Mammary epithelial cell (primary cell): ENCODE measurements at places on chromosomes 2 and 18. TPM values are rescaled to one million over a fixed set of nuclear protein-coding genes. Genes with fewer than 3 reads are reported as not detected.

C18orf54 gene
- 2.3 TPM for total RNA-seq

GRCh38 chr2:75646583-75647425, at the start of gene MRPL19:
Gene MRPL19 (plus strand): TSS chr2:75646783. CDS start chr2:75646808, 25 bp downstream.
- DNase-seq: peak; percentile 89

DNA sequence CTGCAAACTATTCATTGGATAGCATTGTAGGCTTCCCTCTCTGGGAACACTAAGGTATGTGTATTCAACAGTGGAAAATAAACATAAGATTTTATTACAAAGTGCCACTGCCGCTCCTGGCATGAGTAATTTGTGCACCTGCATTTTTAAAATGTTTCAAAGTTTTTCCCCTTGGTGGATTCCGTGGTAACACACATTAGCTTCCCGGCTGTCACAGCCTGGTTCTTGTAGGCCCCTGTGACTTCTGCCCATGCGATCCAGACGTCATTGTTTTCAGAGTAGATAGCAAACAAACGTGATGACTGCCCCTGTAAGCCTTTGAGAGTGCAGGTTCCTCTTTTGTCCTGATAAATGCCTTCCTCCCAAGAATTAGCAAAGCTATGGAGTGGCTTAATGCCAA, 421.0 kb downstream of the ZNF521 start:
- no peak for DNase-seq

MRO gene
- total RNA-seq: not detected in 2 replicates

LIPG gene
- total RNA-seq: 72.5 and 78.8 TPM in 2 replicates

LCT gene
- not detected for total RNA-seq

SPP2 gene
- total RNA-seq: not detected

DNAJC10 gene
- total RNA-seq: 159 and 207 TPM in 2 replicates

DNA sequence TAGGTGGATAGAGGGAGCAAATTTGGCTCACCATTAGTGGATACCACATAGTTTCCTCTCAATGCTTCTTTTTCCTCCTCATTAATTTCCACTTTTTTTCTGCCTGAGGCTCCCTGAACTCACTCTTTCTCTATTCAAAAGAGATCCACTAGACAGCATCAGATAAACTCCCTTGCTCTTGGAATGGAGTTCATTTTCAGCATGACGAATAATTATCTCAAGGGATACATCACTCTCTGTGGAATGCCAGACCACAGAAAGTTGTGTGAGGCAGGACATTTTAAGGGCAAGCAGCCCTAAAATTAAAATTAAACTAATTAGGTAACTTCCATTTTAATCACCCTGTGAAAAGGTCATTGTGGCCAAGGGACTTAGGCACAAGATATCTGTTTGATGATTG, 1920.1 kb upstream of the CELF4 start:
- no peak for DNase-seq

GRCh38 chr2:77458216-77458615, 64.0 kb downstream of the LRRTM4 start:
- DNase-seq: no peak

DNA sequence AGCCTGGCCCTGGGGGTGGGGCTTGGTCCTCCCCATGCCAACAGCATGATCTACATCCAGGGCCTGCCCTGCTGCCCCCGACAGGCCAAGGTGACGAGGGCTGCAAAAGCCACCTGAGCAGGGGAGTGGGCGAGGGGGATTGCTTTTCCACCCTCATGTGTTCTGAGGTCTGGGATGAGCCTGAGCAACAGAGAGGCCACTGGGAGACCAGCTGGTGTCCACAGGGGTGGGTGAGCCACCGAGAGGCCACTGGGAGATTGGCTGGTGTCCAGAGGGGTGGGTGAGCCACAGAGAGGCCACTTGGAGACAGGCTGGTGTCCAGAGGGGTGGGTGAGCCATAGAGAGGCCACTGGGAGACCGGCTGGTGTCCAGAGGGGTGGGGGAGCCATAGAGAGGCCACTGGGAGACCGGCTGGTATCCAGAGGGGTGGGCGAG, 147.4 kb upstream of the GPC1 start:
- DNase-seq: no peak

- no peak for DNase-seq
Observed at GRCh38 chr18:6211174-6211504, 203.6 kb downstream of the L3MBTL4 start.

DNA sequence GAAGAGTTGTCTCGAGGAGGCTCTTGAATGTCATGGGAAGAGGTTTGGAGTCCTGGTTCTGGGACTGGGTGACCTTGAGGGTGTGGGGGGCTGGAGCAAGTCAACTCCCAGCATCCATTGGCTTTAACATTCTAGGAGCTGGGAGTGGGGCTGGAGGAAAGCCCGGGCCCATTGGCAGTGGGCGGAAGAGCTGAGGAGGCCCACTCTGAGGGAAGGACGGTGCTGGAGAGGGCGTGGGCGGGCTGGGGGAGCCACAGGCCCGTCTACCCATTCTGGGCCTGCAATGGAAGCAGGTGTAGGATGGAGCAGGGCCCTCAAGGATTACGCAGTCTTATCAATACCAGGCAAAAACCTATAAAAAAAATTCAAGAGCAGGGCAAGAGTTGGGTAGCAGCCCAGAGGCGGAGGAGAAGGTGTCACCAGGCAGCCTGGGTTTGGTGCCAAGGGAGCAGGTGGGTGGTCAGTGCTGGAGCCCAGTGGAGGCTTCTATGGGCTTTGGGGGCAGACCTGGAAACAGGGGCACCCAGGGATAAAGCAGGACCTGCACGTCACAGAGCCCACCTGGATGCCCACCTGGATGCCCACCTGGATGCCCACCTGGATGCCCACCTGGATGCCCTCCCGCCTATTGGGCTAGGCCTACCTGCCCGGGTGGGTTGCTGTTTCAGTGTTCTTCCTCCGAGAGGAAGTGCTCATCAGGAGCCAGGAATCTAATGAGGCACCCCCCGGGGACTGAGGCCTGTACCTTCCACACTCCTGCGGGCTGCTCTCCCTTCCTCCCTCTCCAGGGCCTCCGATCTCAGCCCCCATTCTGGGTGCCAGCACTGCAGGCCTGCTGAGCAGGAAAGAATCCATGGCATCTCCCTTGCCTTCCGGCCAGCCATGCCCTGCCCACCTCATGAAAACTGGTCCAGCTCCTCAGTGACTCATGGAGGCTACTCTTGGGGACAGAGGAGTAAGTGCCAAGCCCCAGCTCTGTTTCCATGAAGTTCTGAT, 71.3 kb downstream of the CTIF start:
- DNase-seq: no peak

PPP4R1 gene
- 142 and 163 TPM in 2 replicates for total RNA-seq

DQX1 gene
- total RNA-seq: 0.83 TPM

GRCh38 chr2:82316586-82316985, 2012.0 kb upstream of the LRRTM1 start:
- no peak for DNase-seq

GRCh38 chr2:8438476-8438875, 243.4 kb upstream of the ID2 start:
- no peak for DNase-seq

- no peak for DNase-seq
Observed at GRCh38 chr2:143476336-143477087, 347.3 kb downstream of the ARHGAP15 start.

DNA sequence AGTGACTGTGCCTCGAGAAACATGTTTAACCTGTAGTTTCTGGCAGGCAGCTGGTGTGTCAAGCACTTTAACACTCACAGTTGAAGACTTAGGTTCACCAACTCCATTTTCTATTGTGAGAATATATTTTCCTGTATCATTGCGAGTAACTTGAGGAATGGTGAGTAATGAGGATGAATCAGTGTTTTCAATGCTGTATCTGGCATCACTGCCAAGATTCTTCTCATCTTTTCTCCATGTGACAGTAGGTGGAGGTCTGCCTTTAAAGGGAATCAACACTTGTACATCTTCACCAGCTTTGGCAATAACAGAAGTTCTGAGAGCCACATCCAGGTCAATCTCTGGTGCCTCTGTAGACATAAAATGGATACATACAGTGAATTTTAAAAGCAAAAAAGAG, 72.8 kb downstream of the PLEKHA3 start:
- DNase-seq: peak; percentile 82

DNA sequence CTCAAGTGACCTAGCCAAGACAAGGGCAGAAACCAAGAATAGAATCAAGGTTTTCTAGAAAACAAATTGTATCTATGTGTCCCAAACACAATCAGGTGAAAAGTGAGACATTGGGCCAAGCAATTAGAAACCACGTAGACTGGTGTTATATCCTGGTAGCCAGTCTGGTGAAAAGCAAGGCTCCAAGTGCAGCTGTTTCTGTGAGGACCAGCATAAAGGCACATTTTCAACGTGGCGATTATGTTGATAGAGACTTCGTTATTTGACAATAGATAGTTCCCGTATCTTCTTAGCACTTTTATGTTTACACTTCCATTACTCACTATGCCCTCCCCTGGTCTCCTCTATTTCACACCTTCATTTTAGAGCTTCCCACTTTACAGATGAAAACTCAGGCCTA, 103.2 kb upstream of the ZFP36L2 start:
- DNase-seq: no peak

DNA sequence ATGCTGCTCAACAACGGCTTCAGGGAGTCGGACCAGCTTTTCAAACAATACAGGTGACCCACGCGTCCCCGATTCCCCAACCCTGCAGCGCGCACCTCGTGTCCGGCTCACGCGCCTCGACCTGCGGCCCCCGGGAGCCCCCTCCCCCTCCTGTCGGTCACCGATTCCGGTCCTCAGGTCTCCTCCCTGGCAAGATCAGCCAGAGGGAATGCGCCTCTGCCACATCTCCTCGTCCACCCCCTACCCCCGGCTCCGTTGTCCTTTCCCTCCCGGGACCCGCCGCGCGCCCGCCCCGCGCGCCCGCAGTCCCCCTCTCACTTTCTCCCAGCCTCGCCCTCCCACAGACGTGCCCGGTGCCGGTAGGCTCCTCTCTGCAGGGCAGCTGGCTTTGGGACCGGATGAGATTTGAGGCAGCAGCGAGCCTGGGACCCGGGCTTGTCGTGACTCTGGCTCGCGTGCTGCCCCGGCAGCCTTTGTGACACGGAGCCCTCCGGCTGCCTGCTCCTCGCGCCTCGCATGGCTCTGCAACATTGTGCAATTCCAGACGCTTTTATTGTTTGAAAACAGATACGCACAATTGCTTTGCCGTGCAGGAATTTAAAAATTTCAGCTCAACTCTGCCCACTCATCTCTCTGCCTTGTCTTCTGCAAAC, 558 bp downstream of the TTC39C start:
- DNase-seq: peak; percentile 43

CYP27C1 gene
- 2.9 and 8.3 TPM in 2 replicates for total RNA-seq

GRCh38 chr2:9243357-9243756, 36.7 kb downstream of the ASAP2 start:
- DNase-seq: no peak

- DNase-seq: no peak
Observed at GRCh38 chr18:74063023-74063422, 84.6 kb downstream of the FBXO15 start.

GRCh38 chr18:76401498-76401897, 93.5 kb downstream of the ZNF516 start:
- no peak for DNase-seq

DNA sequence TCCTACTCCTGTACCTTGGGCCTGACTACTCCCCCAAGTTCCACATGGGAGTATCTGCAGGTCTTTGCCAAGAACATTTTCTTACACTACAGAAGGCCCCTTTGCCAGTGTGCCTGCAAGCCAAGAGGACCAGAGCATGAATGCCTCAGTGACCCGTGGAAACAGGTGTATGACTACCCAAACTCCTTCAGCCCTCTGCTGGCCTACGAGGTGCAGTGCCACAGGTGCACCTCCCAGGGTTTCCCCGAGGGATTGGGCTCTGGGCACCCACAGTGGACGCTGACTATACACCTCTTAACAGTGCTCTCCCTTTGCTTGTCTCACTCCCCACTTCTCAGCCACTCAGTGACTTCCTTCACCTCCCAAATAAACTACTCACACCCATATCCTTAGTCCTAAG, 91.4 kb downstream of the COL6A3 start:
- no peak for DNase-seq

GRCh38 chr2:72185206-72185605, 37.5 kb upstream of the CYP26B1 start:
- DNase-seq: no peak

SCN2A gene
- total RNA-seq: 1.5 and 2.8 TPM in 2 replicates

GRCh38 chr2:236040600-236041328, 127.4 kb downstream of the GBX2 start:
- DNase-seq: peak; percentile 83

DNA sequence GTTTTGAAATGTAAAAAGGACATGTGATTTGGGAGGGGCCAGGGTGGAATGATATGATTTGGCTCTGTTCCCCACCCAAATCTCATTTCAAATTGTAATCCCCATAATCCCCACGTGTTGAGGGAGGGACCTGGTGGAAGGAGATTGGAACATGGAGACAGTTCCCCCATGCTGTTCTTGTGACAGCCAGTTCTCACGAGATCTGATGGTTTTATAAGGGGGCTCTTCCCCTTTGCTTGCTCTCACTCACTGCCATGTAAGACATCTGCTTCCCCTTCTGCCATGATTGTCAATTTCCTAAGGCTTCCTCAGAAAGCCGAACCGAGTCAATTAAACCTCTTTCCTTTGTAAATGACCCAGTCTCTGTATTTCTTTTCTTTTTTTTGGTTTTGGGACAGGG, 39.2 kb downstream of the FECH start:
- no peak for DNase-seq

DNA sequence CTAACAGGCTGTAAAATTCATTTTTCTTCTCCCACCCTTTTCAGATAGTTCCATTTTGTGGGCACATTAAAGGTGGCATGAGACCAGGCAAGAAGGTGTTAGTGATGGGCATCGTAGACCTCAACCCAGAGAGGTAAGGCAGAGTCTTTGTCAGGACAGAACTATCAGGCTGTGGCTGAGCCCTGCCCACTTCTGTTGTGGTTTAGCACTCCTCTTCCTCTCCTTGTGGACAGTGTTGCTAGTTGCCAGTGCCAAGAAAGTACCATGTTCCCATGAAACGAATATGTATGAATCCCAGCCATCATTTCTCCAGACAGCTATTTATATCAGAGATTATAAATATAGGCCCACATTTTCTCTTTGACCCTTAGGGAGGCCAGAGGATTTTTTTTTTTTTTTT, 1.6 kb downstream of the LGALSL start:
- DNase-seq: peak; percentile 24

RALBP1 gene
- total RNA-seq: 57.8 and 59.1 TPM in 2 replicates

DNA sequence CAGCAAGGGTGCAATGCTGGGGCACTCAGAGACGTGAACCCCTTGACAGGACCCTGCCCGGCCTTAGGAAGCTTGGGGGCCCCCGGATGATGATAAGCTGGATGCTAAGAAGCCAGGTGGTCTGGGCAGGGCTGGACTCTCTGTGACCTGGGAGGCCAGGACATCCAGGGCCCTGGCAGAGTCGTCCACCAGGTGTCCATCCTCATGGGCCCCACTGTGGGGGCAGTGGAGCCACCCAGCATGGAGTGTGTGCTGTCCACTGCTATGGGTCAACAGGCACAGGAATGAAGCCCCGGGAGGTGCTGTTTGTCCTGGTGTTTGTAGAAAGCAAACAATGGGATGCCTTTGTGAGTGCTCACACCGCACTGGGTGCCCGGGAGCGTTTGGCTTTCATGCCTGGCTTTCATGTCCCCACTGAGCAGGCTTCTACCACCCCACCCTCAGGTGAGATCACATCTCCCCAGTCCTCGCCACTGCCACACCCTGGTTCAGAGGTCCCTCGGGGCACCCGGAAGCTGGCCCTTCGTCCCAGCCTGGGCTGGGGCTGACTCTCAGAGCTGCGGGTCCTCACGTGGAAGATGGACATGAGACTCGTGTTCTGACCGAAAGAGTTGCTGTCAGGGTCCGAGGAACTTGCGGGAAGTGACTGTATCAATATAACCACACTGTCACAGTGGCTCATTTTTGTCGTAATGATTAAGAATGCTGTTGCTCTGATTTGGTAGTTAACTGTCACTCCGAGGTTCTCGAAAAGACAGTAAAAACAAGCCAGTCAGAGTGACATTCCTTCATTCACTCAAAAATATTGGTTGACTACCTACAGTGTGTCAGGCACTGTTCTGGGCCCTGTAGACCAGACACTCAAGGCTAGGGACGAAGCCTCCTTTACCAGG, 53.3 kb downstream of the INHBB start:
- DNase-seq: peak; percentile 4
